A549 treated with dexamethasone at 1 μM for 4 hours (cell line): ENCODE measurements at places on chromosomes 3 and 15. TPM values are rescaled to one million over a fixed set of nuclear protein-coding genes. Genes with fewer than 3 reads are reported as not detected.

Gene CCK
- 1.6 to 2.6 TPM (median 1.7 TPM) in 5 replicates for total RNA-seq

Gene NMD3
- 41.8 to 57.1 TPM (median 53.0 TPM) in 5 replicates for total RNA-seq

Gene UROC1
- not detected in 5 replicates for total RNA-seq

Gene USP50
- total RNA-seq, result 0.38 TPM in 1 of 5 replicates, not detected in the others

Gene GOLGA6D
- total RNA-seq, result not detected in 5 replicates

Gene IL16
- 0.18 to 0.29 TPM in 2 of 5 replicates, not detected in the others for total RNA-seq

Gene AQP9
- total RNA-seq, result 0.03 to 0.05 TPM (median 0.05 TPM) in 4 of 5 replicates, not detected in the other

Gene RASL12
- total RNA-seq, result 0.08 to 0.17 TPM (median 0.14 TPM) in 4 of 5 replicates, not detected in the other

Gene BBS4
- total RNA-seq, result 14.0 to 17.8 TPM (median 15.4 TPM) in 5 replicates

Gene CHRNA7
- total RNA-seq, result 3.2 to 4.8 TPM (median 4.0 TPM) in 5 replicates

Gene IGF2BP2
- 11.4 to 17.1 TPM (median 14.4 TPM) in 5 replicates for total RNA-seq

Gene CCR1
- not detected in 5 replicates for total RNA-seq

Gene DUOX1
- total RNA-seq, result 0.02 to 0.04 TPM in 2 of 5 replicates, not detected in the others

Gene SAMMSON
- not detected in 5 replicates for total RNA-seq

Gene GP9
- not detected in 5 replicates for total RNA-seq

Gene SLC30A4
- 1.6 to 2.4 TPM (median 1.9 TPM) in 5 replicates for total RNA-seq

Gene SLC12A8
- total RNA-seq, result 1.8 to 2.7 TPM (median 2.1 TPM) in 5 replicates
